ENCODE measurements at places on chromosomes 2 and 18.

DNA sequence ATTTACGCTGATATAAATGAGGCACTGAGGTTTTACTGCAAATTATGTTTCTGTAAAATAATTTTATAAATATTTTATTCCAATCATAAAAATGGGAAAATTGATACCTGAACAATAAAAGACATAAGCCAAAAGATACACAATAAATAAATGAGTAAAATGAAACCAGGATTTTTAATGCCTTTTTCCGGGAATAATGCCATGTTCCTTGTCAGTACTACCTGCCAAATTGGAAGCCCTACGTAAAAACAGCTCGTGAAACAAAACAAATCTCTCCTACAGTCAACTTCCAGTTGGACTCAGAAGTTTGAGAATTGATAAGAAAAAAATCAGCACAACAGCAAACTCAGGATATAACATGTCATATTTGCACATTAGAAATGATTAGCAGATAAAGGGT is 18.0 kb downstream of the GALNT3 start:
- no peak for DNase-seq

- DNase-seq, result peak; percentile 52
Measured at GRCh38 chr2:189411860-189412259, 29.4 kb upstream of the WDR75 start.

DNA sequence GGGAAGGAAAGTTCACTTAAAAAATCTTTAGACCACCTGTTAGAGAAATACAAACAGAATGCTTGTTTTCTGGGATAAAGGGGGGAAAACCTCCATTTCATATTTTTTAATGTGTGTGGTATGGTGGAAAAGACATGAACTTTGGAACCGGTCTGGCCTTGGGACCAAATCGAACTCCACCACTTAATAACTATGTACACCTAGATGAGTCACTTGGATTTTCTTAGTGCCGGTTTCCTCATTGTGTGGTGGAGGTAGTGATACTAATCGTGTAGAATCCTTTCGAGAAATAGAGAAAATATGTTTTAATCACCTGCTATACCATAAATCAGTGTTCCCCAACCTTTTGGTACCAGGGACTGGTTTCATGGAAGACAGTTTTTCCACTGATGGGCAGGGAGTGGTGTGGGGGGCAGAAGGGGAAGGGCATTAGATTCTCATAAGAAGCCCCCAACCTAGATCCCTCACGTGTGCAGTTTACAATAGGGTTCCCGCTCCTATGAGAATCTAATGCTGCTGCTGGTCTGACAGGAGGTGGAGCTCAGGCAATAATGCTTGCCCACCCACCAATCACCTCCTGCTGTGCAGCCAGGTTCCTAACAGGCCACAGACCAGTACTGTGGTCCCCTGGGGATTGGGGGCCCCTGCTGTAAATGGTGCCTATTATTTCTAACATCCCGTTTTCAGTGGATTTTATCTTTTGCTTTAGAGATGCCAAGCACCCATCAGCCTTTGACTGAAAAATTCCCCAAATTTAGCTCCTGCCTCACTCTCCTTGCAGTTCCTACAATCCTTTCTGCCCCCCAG is 308.8 kb downstream of the PRKCE start:
- DNase-seq, result peak; percentile 27

DNA sequence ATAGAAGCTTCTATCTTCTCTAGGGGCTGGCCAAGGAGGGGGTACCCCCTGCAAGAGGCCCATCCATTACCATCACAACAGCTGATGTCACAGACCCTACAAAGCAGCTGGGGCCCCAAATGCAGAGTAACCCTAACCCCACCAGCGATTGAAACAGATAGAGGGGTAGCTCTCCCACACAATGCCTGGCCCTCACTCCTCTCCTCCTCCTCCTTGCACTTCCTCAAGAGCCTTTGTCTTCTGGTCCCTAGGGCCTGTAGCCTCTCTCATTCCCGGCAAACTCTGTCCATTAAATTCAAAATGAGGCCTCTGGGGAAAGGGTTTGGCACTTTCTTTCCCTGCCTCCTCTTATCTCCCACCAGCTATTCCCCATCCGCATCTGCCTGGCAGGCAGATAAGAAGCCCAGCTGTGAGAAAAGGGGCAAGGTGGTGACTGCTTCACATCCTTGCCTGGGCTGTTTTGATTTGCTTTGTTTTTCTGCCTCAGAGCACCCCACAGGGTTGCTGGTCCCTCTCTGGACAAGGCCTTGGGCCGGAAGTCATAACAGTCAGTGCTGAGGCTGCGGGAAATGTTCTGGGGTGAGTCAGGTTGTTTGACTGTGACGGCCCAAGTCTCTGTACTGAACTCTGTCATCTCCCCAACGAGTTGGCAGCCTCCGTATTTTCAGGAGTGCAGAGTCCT is 26.1 kb upstream of the CYP26B1 start:
- DNase-seq, result no peak

- no peak for DNase-seq
Measured at GRCh38 chr2:65311596-65311995, 84.0 kb downstream of the ACTR2 start.
